ENCODE measurements at places on chromosomes 11 and 22.
A peak's percentile ranks its signal among the peaks of the same experiment; 100 is the strongest.

DNA sequence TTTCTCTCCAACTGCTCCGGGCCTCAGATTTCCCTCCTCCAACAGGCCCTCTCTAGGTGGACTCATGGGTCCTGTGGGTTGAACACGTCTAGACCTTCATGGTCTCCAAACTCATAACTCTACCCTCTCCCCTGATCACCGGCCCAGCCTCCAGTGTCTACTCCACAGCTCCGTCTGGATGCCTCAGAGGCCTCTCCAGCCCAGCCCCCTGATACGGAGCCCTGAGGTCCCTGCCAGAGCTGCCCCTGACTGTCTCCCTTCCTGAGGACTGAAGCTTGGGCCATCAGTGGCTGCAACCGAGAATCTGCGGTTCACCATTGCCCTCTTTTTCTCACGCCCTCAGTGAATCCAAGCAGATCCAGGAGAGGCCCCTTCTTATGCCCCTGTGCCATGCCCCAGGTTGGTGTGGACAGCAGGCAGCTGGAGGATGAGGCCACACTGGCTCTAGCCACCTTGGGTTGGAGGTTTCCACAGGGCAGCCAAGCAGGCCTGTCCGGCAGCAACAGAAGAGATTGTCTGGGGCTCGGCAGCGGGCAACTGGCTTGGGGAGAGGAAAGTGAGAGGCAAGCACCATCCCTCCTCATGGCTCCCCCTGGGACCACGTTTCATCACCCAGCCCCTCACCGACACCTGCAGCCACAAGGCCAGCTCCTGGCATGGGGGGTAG lies 104.6 kb upstream of the FGF3 start:
- no peak for DNase-seq

- DNase-seq: no peak
These were observed 559 bp upstream of the RNF141 start for GRCh38 chr11:10541561-10541930.

DNA sequence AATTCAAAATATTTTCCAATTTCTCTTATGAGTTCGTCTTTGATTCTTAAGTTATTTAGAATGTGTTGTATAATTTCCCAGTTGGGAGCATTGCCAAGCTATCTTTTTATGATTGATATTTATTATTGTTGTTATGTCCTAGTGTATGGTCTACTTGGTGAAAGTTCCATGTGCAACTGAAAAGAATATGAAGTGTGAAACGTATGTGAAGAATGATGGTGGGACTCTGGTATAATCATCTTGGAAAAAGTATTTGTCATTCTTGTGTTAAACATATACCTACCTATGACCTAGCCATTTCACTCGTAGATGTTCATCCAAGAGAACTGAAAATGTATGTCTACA lies 12.0 kb upstream of the GNB1L start:
- no peak for DNase-seq

DNA sequence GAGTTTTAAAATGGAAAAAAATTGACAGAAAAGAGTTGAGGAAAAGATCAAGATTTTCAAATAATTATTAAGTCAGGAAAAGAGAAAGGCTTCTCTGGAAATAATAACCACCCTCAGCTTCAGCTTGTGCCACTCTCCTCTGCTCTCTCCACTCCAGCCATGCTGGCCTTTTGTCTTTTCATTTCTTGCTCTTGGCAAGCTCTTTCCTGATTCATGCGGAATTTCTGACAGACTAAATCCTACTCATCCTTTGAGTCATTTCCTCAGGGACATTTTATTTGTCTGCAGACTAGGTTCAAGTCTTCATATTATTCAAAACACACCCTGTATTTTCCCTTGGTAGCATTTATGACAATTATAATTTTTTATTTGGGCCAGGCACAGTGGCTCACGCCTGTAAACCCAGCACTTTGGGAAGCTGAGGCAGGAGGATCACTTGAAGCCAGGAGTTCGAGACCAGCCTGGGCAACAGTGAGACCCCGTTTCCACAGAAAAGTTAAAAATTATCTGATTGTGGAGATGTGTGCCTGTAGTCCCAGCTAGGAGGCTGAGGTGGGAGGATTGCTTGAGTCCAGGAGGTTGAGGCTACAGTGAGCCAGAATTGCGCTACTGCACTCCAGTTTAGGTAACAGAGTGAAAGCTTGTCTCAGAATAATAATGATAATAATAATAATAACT lies 7.8 kb upstream of the P4HA3 start:
- no peak for DNase-seq

GRCh38 chr11:120539667-120540369 lies 28.3 kb downstream of the GRIK4 start:
- DNase-seq: no peak

DNA sequence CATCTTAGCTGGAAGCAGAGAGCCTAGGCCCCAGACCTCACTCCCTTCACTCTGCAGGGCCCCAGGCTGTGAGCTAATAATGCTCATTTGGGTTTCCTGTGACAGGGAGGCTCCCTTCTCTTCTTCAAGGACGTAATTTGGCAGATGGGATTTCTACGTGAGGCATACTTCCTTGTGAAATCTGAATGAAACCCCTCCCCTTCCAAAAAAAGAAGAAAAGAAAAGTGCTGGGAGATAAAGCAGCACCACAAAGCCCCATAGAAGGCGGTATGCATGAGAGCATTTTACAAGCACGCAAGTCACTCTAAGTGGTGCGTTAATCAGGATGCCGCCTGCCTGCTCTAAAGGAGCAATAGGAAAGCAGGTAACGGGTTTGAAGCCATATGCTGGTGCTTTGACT lies 5.7 kb downstream of the P2RX3 start:
- no peak for DNase-seq

- DNase-seq: no peak
These were observed 8.2 kb upstream of the MAFF start for GRCh38 chr22:38193580-38193979.

DNA sequence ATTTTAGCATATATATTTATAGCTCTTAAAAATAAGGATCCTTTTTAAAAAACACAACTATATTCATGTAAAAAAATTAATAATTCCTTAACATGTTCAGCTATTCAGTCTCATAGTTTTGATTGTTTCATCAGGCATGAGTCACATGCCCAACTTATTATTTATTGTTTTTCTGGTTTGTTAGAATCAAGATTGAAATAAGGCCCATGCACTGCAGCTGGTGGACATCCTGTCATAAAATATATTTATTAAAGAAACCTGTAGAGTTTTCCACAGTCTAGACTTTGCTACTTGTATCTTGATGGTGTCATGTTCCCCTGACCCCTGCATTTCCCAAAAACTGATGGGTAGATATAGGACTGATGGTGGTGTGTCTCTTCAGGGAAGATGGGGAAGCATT lies 77.4 kb downstream of the PARVA start:
- DNase-seq: no peak

DNA sequence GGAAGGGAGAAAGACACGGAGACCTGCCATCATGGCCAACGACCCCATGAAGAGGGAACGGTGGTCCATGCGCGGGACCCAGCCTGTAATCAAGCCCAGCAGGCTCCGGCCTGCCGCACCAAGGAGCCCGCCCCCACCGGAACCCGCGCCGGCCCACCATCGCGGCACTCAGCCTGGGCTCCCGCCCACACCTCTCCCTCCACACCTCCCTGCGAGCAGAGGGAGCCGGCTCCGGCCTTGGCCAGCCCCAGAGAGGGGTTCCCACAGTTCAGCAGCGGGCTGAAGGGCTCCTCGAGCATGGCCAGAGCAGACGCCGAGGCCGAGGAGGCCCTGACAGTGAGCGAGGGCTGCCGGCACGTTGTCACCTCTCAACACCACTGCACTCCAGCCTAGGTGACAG lies 1302.8 kb upstream of the CNTN5 start:
- DNase-seq: no peak

DNA sequence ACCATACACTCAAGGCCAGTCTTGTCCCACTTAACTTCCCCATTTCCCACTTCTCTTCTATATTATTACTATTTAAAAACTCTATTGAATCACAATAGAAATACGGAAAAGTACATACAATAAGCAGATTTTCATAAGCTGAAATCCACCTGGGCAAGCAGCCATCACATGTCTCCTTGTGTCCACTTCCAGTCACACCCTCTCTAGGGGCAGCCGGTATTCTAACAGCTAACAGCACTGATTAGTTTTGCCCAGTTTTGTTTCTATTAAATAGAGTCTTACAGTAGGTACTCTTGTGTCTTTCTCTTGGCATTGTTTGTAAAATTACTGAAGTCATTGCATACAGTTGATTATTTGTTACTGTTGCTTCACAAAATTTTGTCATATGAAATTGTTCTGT lies 37.8 kb downstream of the PPP6R3 start:
- DNase-seq: no peak

DNA sequence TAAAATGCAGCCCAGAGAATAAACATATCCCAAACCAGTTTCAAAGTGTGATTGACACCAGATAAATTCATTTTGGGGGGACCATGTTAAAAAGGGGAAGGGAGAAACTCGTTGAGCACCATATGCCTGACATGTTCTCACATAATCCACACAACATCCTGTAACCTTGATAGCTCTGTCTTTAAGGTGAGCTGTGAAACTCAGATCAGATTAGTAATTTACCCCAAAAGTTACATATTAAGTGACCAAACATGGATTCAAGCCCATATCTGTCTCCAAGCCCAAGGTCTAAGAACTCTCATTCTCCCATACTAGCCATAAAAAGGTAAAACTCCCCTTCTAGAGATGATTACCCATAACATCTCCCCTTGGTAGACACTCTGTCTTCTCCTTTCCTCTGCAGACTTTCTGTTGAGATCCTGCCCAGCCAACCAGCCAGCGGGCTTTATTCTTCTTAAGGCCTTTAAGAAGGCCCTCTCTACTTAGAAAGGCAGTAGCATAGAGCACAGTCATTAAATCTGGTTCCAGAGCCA lies 150.7 kb downstream of the CCDC34 start:
- no peak for DNase-seq

DNA sequence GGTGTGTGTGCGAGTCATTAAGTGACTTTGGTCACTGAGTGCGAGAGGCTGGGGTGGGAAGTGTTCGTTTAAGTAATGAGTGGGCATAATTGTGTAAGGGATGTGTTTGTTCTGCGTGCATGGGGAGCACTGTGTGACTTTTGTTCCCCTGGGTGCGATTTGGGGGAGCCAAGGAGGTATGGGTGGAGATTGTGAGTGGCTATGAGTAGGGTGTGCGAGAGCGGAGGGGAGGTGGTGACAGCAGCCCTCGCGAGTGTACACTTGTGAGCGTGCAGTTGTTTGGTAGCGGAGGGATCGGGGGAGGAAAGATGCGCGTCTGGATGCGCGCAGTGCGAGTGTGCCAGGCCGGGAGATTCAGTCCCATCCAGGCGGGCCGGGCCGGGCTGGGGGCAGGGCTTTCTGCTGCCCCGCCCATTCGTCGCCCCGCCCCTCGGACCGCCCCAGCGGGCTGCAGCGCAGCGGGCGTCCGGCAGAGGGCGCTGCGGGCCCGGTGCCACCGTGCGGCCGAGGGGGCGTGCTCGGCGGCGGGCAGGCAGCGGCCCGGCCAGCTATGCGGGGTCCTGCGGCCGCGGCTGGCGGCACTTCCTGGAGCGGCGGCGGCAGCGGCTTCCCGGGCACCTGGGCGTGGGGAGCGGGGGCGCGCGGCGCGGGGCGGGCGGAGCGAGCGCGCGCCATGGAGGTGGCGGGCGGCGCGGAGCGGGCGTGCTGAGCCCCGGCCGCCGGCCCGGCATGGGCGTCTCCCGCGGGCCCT lies at the start of gene DGKZ:
TSS of gene DGKZ (plus strand) at position 578 of the 751 bp plus-strand sequence. CDS start 197 bp downstream, outside the sequence.
- peak; percentile 84 for DNase-seq

- no peak for DNase-seq
These were observed 14.2 kb upstream of the NTM start for GRCh38 chr11:131356206-131356605.

GRCh38 chr11:12859872-12860657 lies 149.1 kb upstream of the RASSF10 start:
- DNase-seq: no peak

DNA sequence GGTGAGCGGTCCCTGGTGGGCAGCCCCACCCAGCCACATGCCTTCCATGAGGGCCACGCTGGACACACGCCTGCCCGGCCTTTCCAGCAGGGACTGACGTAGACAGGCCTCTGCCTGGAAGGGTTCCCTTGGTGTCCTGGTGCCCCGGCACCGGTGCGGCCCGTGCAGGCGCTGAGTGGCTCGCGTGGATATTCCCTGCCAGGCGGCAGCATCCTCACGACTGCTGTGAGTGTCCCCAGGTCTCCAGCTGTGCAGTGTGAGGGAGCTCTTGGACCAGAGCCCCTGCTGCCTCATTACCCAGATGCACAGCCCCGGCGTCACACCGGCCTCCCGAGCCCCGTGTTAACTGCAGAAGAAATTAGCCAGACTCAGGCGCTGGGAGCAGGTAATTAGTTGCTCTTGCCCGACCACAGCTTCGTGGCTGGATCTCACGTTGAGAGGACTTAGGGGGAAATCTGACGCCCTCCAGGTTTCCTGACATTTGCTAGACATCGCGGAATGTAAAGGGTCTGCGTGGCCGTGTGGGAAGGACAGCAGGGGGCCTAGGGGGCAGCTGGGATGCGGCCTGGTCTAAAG lies 1196.3 kb downstream of the BRD1 start:
- DNase-seq: no peak

DNA sequence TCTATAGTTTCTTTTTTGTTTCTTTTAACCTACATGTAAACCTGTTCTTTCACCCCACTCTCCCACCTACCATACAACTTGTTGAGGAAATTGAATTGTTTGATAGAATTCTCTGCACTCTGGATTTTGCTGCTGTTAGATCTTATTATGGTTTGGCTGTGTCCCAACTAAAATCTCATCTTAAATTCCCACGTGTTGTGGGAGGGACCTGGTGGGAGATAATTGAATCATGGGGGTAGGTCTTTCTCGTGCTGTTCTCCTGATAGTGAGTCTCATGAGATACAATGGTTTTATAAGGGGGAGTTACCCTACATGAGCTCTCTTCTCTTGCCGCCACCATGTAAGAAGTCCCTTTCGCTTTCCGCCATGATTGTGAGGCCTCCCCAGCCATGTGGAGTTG lies 15.0 kb upstream of the PITPNB start:
- DNase-seq: no peak

DNA sequence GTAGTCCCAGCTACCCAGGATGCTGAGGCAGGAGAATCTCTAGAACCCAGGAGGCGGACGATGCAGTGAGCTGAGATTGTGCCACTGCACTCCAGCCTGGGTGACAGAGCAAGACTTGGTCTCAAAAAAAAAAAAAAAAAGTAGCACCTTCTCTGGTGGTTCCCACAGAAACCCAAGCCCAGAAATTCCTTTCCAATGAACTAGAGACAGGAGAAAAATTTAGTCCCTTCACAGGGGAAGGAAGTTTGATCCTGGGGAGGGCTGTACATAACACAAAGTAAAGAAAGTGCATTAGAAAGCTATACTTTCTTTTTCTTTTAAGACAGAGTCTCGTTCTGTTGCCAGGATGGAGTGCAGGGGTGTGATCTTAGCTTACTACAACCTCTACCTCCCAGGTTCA lies 25.5 kb upstream of the APOA1 start:
- no peak for DNase-seq

Measured in activated CD8-positive, alpha-beta memory T cell treated with anti-CD3 and anti-CD28 coated beads, Interleukin-2, amount 50 U/mL, for 4 hours (primary cell).